Left renal pelvis (tissue), 4 donors: ENCODE measurements at places on chromosomes 6 and 20. TPM values are rescaled to one million over a fixed set of nuclear protein-coding genes. Genes with fewer than 3 reads are reported as not detected.

WFDC10B gene
- not detected for polyA plus RNA-seq

MRPS10 gene
- polyA plus RNA-seq: 29.4 TPM

BTN1A1 gene
- 0.22 TPM for polyA plus RNA-seq

AIF1 gene
- polyA plus RNA-seq: 72.1 TPM

SLC25A27 gene
- polyA plus RNA-seq: 64.9 TPM

KIAA0408 gene
- polyA plus RNA-seq: 3.2 TPM

LRFN2 gene
- 1.0 TPM for polyA plus RNA-seq

C6orf15 gene
- not detected for polyA plus RNA-seq

IP6K3 gene
- polyA plus RNA-seq: 1.3 TPM

COL19A1 gene
- polyA plus RNA-seq: 0.11 TPM

SRMS gene
- 0.17 TPM for polyA plus RNA-seq

BNIP5 gene
- 0.18 TPM for polyA plus RNA-seq

TMEM217 gene
- polyA plus RNA-seq: 1.4 TPM

HSPA1B gene
- polyA plus RNA-seq: 149 TPM

OR2J1 gene
- not detected for polyA plus RNA-seq

C20orf202 gene
- 0.45 TPM for polyA plus RNA-seq

TCF21 gene
- 218 TPM for polyA plus RNA-seq

SLC2A10 gene
- polyA plus RNA-seq: 16.0 TPM

LY6G5B gene
- 18.7 TPM for polyA plus RNA-seq

ASCC3 gene
- polyA plus RNA-seq: 27.4 TPM

ENPP3 gene
- polyA plus RNA-seq: 8.9 TPM

PEDS1 gene
- 26.5 TPM for polyA plus RNA-seq

BEND3 gene
- 3.8 TPM for polyA plus RNA-seq

TCF19 gene
- polyA plus RNA-seq: 26.0 TPM

EYA4 gene
- 14.9 TPM for polyA plus RNA-seq

SYTL3 gene
- polyA plus RNA-seq: 4.6 TPM

BPIFA1 gene
- not detected for polyA plus RNA-seq

ULBP3 gene
- polyA plus RNA-seq: 3.7 TPM

CDSN gene
- polyA plus RNA-seq: not detected
